Activated T-cell treated with anti-CD3 and anti-CD28 coated beads, Interleukin-2, amount 50 U/mL, for 72 hours (primary cell): ENCODE measurements at places on chromosomes 7 and 10. TPM values are rescaled to one million over a fixed set of nuclear protein-coding genes. Genes with fewer than 3 reads are reported as not detected.

LAMB1 gene
- total RNA-seq: not detected

- DNase-seq: no peak
- H3K27me3 ChIP-seq: no peaks in the 10 kb centered on the region
- peaks cover under 1% of the 10 kb centered on the region for H3K36me3 ChIP-seq
- no peak overlapping the region for H3K27ac ChIP-seq
These were observed 63.9 kb downstream of the FOXL3 start for GRCh38 chr7:353746-354325.

GNAT3 gene
- total RNA-seq: not detected

DNAJC12 gene
- total RNA-seq: 35.6 TPM

SLC25A28 gene
- total RNA-seq: 98.9 TPM

DNA sequence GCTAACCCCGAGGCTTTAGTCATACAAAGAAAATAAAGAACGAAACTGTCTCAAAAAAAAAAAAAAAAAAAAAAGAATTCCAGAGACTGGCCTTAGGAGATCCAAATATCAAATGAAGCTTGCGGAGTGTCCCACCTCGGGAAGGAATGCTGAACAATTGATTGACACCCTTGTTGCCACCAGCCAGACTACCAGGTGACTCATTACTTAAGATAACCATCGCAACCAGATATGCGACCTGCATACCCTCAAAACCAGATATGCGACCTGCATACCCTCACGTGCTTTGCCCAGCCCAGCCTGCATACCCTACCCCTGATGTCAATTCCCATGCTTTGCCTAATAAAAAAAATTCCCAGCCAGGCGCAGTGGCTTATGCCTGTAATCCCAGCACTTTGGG, 2.7 kb upstream of the PRKRIP1 start:
- H3K27me3 ChIP-seq: no peaks in the 10 kb centered on the region
- H3K4me1 ChIP-seq: peaks cover 29% of the 10 kb centered on the region
- H3K4me3 ChIP-seq: no peak overlapping the region

- H3K4me1 ChIP-seq: peaks cover 55% of the 10 kb centered on the region
- H3K4me3 ChIP-seq: peak overlapping the region; percentile 42
- peak overlapping the region; percentile 53 for H3K27ac ChIP-seq
- no peaks in the 10 kb centered on the region for H3K27me3 ChIP-seq
These were observed 152.0 kb downstream of the SVIL start for GRCh38 chr10:29482591-29483431.

GRCh38 chr10:3623746-3624145, 161.3 kb downstream of the KLF6 start:
- no peak for DNase-seq
- no peak overlapping the region for H3K27ac ChIP-seq
- no peaks in the 10 kb centered on the region for H3K27me3 ChIP-seq
- peaks cover 23% of the 10 kb centered on the region for H3K4me1 ChIP-seq

MSS51 gene
- 3.5 TPM for total RNA-seq

CLDN12 gene
- total RNA-seq: 5.5 TPM

KEL gene
- 0.31 TPM for total RNA-seq

DNA sequence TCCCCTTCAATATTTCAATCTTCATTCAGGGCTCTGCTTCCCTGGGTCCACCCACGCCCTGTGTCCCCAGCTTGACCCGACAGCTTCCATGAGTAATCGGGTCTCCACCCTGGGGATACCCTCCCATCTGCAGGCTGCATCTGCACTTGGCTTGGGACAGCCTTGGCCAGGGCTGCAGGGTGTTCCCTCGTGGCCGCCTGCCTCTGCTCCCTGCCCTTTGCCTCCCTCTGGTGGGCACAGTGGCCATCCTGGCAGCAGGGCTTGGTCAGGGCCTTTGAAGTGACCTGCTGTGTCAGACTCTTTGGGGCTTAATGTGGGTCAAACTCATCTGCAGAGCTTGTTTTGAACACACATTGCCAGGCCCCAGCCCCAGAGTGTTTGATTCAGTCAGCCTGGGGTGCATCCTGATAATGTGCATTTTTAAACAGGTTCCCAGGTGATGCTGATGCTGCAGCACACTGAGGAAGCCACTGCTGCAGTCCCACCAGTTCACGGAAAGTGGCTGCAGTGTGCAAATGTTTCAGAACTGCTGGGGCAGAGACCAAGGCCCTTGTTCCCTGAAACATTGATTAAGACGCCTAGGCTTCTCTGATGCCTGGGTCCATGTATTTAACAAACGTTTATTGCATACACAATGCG, 80.7 kb upstream of the SEC61G start:
- peak; percentile 19 for DNase-seq
- H3K4me3 ChIP-seq: no peak overlapping the region
- no peaks in the 10 kb centered on the region for H3K27me3 ChIP-seq
- H3K27ac ChIP-seq: no peak overlapping the region
- no peaks in the 10 kb centered on the region for H3K36me3 ChIP-seq

DNA sequence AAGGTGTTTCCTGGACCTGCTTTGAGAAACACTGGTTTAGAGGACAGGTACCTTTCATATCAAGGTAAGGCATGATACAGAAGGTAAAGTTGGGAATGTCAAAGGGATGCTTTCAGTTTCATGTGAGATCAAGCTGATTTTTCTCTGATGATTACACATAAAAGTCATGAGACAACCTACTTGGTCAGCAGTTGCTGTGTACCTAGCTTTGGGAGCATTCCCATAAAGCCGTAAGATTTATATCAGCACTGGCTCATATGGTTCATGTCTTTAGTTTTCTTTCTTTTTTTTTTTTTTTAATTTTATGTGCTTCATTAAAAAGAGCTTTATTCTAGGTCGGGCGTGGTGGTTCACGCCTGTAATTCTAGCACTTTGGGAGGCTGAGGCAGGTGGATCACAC, 265.3 kb upstream of the LRGUK start:
- H3K4me1 ChIP-seq: no peaks in the 10 kb centered on the region
- H3K27ac ChIP-seq: no peak overlapping the region
- DNase-seq: no peak
- H3K36me3 ChIP-seq: peaks cover 1% of the 10 kb centered on the region
- no peak overlapping the region for H3K4me3 ChIP-seq

DNA sequence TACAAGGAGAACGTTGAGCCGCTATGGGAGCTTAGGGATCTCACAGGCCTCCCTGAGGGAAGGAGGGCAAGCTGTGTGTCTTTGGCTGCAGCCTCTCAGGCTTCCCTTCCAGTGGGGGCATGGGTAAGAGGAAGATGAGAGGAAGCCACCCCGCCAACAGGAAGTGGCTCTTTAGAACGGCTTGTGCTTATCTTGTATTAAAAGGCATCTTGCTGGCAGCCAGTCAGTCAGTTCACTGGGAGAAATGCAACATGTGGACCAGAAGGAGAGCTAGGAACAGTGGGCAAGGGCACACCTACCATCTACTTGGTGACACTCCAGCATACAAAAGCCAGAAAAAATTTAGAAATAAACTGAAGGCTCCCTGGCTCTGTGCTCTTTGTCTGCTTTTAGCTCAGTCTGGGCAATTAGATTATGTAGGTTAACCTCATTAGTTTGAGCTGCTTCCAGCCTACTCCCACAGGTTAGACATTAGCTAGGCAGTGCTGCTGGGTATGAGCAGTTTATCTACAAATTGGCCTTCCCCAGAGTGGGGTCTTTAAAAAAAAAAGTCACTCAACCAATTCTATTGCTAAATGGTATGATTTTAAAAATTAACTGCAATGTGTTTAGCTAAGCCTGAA, 595.9 kb downstream of the KCNMA1 start:
- H3K27me3 ChIP-seq: no peaks in the 10 kb centered on the region
- peak overlapping the region; percentile 24 for H3K4me3 ChIP-seq
- H3K4me1 ChIP-seq: peaks cover 10% of the 10 kb centered on the region
- peak; percentile 2 for DNase-seq
- H3K36me3 ChIP-seq: no peaks in the 10 kb centered on the region

GRCh38 chr7:85719981-85720953, 533.4 kb upstream of the SEMA3D start:
- no peaks in the 10 kb centered on the region for H3K36me3 ChIP-seq
- no peaks in the 10 kb centered on the region for H3K27me3 ChIP-seq
- no peaks in the 10 kb centered on the region for H3K4me1 ChIP-seq
- no peak overlapping the region for H3K4me3 ChIP-seq

- no peak for DNase-seq
- peaks cover 5% of the 10 kb centered on the region for H3K36me3 ChIP-seq
- H3K27me3 ChIP-seq: no peaks in the 10 kb centered on the region
These were observed 9.6 kb upstream of the MRPS24 start for GRCh38 chr7:43878867-43879266.

GRCh38 chr7:124764051-124764846, 1.3 kb downstream of the GPR37 start:
- no peak overlapping the region for H3K27ac ChIP-seq
- peaks cover 65% of the 10 kb centered on the region for H3K27me3 ChIP-seq
- H3K4me1 ChIP-seq: peaks cover 18% of the 10 kb centered on the region
- no peak for DNase-seq
- peaks cover 2% of the 10 kb centered on the region for H3K36me3 ChIP-seq

- no peaks in the 10 kb centered on the region for H3K4me1 ChIP-seq
- no peak overlapping the region for H3K4me3 ChIP-seq
- no peaks in the 10 kb centered on the region for H3K27me3 ChIP-seq
- H3K36me3 ChIP-seq: peaks cover 1% of the 10 kb centered on the region
- DNase-seq: no peak
These were observed 15.9 kb upstream of the FAM221A start for GRCh38 chr7:23664122-23664521.

- peak; percentile 25 for DNase-seq
- H3K4me1 ChIP-seq: peaks cover 27% of the 10 kb centered on the region
- no peaks in the 10 kb centered on the region for H3K27me3 ChIP-seq
- peak overlapping the region; percentile 93 for H3K27ac ChIP-seq
These were observed 760 bp upstream of the FOXK1 start for GRCh38 chr7:4681218-4681851.

ANKRD7 gene
- total RNA-seq: 0.74 TPM

MEIG1 gene
- not detected for total RNA-seq

GRCh38 chr10:30231071-30231652, 117.9 kb downstream of the MTPAP start:
- H3K36me3 ChIP-seq: no peaks in the 10 kb centered on the region
- no peak for DNase-seq
- no peak overlapping the region for H3K4me3 ChIP-seq
- peaks cover 16% of the 10 kb centered on the region for H3K27me3 ChIP-seq
- H3K27ac ChIP-seq: no peak overlapping the region

SFRP5 gene
- total RNA-seq: not detected

DNA sequence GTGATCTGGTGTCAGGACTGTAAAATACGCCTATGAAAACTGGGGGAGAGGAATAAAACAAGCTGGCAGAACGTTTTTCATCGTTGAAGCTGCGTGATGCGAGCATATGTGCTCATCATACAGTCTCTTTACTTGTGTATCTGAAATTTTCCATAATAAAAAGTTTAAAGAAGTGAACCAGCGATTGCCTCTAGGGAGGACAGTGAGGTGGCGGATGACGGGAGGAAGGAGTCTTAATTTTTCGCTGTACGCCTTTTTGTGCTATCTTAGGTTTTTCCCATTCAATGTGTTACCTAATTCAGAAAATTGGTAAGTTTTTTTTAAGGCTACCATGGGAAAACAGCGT, 891 bp upstream of the WAPL start:
- H3K4me1 ChIP-seq: peaks cover 55% of the 10 kb centered on the region
- H3K27me3 ChIP-seq: no peaks in the 10 kb centered on the region
- peaks cover 12% of the 10 kb centered on the region for H3K36me3 ChIP-seq
- DNase-seq: no peak
